ENCODE measurements at places on chromosomes 1 and 21.
A peak's percentile ranks its signal among the peaks of the same experiment; 100 is the strongest.

DNA sequence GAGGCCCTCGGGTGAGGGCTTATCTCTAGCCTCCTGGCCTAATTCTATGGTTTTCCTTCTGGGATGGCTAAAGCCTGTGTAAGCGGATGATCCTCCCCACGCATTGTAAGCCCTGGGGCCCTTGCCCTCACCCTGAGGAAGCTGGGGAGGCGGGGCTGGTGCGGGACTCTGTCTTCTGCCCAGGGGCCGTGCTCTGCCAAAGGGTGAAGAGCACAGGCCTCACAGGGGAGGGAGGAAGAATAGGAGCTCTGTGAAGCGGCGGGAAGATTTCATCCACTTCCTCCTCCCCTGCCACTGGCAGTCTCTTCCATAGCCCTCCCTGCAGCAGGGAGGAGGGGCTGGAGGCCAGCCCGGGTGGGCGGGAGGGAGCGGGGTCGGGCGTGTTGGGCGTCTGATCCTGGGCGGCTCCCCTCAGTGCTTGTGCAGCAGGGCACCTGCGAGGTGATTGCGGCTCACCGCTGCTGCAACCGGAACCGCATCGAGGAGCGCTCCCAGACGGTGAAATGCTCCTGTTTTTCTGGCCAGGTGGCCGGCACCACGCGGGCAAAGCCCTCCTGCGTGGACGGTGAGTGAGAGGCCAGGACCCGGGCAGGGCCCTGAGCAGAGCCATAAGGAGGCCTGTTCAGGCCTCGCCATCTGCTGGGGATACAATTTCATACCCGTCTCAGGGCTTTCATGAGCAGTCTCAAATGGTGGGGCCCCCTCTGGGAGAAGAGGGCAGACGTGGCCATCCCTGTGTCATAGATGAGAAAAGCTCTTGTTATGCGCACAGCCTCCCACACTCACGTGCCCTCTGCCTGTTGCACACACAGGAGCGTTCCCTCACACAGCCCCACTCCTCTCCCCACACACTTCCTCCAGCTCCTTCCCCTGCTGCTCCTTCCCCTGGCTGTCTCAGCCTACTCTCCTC, 7.7 kb upstream of the PPM1J start:
- DNase-seq: no peak

DNA sequence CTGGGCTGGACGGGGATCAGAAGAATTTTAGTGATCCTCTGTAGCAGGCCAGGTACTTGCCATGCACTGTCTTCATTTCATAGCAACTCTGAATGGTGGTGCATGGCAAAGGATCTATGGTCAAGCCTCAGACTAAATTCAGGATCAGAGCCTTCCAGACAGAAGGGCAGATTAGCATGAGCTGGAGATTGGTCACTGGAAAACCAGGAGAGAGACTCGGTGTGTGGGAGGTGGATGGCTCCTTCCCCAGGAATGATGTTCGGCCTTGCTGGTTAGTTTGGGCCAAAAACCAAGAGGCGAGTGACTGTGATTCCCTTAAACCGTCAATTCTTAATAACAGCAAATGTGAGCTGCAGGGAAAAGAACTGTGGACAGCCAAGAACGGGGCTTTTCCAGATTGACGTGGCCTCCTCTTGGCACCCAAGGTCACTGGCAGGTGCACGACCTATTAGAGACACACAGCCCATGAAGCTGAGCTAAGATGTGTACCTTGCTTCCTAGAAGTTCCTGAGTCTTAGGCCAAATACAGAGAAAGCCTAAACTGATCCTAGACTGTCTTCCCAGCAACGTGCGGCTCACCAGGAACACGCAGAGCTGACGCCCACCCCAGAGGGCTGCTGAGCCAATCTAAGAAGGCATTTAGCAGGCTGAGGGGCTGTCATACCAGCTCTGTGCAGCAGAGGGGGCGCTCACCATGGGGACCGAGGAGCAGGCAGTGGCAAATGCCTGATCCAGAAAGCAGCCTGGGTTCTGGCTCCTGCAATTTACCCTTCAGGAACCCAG, 18.5 kb downstream of the ALDH4A1 start:
- DNase-seq: peak; percentile 74

DNA sequence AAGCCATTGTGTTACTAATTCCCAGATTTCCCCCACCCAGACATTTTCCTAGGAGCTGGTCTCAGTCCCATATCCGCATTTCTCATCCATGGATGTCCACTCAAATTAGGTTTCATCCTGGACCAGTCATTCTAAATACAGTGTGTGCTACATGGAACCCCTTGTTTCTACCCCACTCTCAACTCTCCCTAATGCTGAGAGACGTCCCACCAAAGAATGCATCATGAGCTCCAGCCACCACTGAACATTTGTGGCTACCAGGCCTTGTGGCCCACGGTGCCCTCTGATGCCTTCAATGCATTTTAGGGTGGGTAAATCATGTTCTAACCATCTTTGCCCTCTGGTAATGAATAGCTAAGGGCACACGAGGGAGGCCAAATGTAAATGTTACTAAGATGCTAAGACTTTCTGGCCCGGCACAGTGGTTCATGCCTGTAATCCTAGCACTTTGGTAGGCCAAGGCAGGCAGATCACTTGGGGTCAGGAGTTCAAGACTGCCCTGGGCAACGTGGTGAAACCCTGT, 13.3 kb upstream of the RAB42 start:
- DNase-seq: no peak

DNA sequence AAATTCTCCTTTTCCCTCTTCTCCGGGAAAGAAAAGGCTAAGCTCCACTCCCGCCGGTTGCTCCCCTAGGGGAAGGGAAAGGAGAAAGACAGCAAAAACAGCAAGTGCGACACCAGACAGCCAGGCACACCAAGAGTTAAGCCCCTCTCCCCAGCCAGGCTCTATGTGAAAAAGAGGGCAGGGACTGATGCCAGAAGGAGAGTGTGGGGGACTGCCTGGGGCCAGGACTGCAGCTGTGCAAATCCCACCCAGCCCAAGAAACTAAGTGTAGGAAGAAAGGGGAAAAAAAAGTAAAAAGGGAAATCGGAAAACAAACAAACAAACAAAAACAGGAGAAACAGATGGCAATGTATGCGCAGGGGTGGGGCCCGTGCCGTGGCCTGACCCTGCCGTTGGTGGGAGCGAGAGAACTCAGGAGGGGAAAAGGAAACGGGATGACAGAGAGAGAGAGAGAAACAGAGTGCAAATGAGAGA, 27.7 kb upstream of the FMO1 start:
- no peak for DNase-seq

- DNase-seq: no peak
Observed at GRCh38 chr1:162709870-162710269, 77.6 kb downstream of the DDR2 start.

GRCh38 chr1:234963180-234963903, 165.3 kb downstream of the TOMM20 start:
- DNase-seq: peak; percentile 82

GRCh38 chr1:222644636-222644980, 26.7 kb downstream of the MIA3 start:
- no peak for DNase-seq

DNA sequence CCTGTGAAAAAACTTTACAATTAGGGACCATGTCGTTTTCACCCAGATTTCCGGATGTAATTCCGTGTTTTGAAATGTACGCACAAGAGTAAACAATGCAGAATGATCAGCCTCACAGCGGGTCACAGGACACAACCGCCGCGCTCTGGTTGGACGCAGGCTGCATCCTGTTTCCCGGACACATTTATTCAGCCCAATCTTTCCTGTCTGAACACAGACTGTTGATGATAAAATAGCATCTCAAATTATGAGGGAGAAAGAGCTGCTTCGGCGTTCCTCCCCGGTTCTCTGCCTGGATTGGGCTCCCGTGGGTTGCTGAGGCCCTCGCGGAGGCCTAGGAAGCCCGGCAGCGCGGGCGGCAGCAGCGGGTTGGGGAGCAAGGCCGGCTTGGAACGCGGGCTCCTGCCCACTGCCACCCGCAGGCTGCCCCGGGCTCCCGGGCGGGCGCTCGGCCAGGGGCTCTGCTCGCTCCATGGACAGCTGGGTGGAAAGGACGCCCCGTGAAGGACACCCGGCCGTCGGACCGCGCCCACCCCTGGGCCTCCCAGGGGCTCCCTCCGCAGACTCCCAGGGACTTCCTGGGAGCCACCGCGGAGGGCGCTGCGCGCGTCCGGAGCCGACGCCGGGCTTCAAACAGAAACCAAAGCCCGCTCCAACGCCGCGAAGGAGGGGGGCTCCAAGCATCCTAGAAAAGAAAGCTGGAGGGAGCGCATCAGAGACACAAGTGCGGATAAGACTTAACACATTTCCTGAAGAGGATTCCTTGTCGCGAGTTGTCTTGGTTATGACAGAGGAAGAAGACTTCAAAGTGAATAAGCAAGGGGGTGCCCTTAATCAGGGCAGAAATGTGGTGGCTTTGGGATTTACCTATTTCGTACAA, 122.3 kb downstream of the ESRRG start:
- DNase-seq: peak; percentile 62

GRCh38 chr1:3779265-3779911, 6.8 kb downstream of the SMIM1 start:
- DNase-seq: peak; percentile 34

DNA sequence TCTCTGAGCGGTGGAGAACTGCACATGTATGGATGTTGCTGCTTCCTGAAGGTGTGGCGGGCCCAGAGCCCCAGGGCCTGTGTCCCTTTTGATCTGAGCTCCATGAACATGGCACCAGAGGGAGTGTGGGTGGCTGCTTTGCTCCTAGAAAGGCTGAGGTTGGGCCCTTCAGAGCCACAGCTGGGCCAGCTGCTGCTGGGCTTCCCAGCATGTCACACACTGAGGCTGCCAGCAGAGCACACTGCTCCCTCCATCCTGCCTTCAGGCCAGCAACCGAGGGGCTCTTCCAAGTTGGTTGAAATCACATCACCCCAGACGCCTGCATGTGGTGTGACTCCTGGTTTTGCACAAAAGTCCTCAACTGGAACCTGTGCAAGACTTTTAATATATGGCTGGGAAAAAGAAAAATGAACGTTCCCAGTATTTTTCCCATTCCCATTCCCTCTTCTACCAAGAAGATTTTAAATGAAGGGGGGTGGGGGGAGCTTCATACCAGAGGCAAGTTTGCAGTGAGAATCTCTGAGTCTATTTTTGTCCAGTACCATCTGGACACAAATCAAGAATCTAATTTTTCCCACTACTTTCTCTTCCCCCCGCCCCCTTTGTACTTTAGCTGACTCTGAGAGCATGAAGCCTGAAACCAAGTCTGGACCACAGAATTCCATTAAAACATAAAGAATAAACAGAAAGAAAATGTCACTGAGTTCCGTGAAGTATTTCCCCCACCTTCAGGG, 26.2 kb upstream of the NGF start:
- no peak for DNase-seq

GRCh38 chr1:50699795-50700194, 260.3 kb downstream of the FAF1 start:
- DNase-seq: no peak

GRCh38 chr1:14788080-14788479, 189.6 kb downstream of the KAZN start:
- no peak for DNase-seq

DNA sequence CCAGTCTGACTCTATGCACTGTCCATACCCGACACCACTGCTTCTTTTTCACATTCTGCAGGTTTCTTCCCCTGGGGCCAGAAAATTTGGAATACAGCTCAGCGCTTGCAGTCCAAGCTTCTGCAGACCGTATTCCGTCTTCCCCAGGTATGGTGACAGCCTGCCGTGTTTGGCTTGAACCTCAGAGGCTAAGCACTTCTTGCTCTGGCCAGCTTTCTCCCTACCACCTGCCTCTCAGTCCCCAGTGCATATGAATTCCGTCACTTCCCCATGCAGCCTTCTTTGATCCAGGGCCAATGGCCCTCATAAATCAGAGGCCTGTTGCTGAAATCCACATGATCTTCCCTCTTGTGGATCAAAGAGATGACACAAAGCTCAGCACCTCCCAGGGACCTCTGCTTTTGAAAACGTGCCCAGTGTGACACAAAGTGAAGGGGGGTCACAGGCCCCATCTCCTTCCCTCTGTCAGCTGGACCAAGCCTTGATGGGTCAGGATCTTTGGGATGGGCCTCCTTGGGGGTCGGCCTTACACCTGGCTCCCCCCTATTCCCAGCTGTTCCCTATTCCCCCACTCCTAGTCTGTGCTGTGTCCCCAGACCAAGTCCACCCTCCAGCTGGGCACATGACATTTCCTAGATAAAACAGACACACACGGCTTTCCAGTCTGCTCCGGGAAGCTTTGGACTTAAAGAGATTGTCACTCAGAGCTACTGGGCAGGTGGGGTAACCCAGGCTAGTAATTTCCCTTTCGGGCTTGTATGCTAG, 66.6 kb downstream of the HMGB4 start:
- DNase-seq: no peak

GRCh38 chr1:46522184-46522968, 29.1 kb downstream of the KNCN start:
- DNase-seq: peak; percentile 99

DNA sequence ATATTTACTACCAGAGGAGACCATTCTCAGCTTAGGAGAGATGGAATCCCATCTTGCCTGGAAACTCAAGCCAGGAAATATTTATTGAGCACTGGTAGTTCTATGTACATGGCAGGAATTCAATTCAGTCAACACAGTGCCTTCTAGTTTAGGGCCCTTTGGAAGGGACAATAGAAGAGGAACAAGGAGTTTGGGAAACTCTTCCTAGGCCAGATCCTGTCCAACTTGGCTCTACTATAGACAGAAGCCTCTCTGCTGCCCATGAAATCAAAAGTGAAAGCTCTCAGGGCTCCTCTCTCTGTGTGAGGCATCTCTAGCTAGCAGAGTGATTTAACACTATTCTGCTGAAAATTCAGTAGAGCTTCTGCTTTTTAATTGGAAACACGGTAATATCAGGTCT, 244.6 kb upstream of the MAP1LC3C start:
- DNase-seq: no peak

- DNase-seq: no peak
Observed at GRCh38 chr21:44443891-44444285, 11.4 kb upstream of the LRRC3 start.

DNA sequence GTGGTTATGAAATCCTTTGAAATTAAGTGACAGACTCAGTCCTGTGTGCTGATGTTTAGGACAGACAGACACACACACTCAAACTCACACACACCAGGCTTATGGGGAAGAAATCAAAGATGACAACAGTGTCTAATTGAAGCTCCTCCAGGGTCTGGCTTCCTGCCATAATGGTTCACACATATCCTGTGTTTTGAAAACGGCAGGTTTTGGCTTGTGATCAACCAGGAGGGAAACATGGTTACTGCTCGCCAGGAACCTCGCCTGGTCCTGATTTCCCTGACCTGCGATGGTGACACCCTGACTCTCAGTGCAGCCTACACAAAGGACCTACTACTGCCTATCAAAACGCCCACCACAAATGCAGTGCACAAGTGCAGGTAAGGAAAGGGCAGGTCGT, 4.6 kb downstream of the MTARC1 start:
- no peak for DNase-seq

DNA sequence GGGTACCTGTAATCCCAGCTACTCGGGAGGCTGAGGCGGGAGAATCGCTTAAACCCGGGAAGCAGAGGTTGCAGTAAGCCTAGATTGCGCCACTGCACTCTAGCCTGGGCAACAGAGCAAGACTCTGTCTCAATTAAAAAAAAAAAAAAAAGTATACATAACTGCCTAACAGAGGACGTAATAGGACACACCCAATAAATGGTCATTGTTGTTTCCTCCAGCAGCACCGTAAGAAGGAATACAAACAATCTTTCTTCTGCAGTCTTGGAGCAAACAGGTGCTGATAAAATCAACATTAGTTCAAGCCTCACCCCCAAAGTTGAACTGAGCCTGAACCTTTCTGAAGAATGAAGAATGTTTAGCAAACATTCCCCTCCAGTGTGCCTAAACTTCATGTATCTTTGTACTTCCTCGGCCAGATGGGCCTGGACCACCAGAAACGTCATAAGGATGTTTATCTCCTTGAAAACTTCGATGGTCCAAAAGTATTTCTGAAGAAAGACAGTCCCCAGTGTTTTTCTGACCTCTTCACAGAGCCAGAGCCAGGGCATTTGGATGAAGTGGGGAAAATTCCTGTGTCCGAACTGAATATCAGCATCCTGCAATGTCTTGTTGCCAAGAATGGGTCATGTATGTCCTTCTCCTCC, 136.8 kb upstream of the F3 start:
- no peak for DNase-seq

Measured in hematopoietic multipotent progenitor cell treated with erythropoietin and hydrocortisone succinate and interleukin-3 and kit ligand, for 8 days (in vitro differentiated cells).